ENCODE measurements at places on chromosomes 7 and 10.
A peak's percentile ranks its signal among the peaks of the same experiment; 100 is the strongest.

GRCh38 chr10:3527869-3528268 is 257.1 kb downstream of the KLF6 start:
- no peak for ATAC-seq

GRCh38 chr10:123942114-123942861 is 50.7 kb upstream of the CPXM2 start:
- ATAC-seq = no peak

- ATAC-seq = no peak
Observed at GRCh38 chr7:69243016-69243415, 355.3 kb upstream of the AUTS2 start.

- no peak for ATAC-seq
Observed at GRCh38 chr7:40239755-40240303, 105.0 kb downstream of the SUGCT start.

GRCh38 chr7:26360650-26361049 is 69.0 kb downstream of the SNX10 start:
- no peak for ATAC-seq

DNA sequence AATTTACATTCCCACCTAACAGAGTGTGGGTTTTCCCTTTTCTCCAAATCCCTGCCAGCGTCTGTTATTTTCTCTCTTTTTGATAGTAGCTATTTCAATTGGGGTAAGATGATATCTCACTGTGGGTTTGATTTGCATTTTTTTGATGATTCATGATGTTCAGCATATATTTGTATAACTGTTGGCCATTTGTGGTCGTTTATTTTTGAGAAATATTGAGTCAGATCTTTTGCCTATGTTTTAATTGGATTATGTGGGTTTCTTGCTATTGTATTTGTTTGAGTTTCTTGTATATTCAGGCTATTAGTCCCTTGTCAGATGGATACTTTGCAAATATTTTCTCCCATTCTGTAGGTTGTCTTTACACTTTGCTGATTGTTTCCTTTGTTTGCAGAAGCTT is 193.8 kb downstream of the ABCA13 start:
- no peak for ATAC-seq

GRCh38 chr10:96446966-96447596 is 66.6 kb downstream of the TLL2 start:
- ATAC-seq = no peak

GRCh38 chr10:102831322-102832071 is 5.7 kb downstream of the CYP17A1 start:
- no peak for ATAC-seq

DNA sequence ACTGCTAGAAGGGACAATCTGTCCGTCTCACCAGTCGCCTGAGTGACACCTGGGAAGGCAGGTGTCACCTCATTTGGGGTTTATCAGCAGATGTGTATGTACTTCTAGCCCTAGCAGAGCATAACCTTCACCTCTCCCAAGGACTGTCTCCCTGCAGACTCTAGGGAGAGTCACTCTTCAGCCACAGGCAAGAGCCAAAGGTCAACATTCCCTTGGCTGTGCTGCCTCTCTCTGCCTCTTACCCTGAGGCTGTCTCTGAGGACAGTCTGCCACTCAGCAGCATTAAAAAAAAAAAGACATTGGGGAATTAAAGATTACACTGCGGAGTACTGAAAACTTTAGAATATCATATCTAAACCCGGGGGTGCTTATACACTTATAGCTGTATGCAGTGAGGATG is 377.7 kb upstream of the FZD8 start:
- ATAC-seq = no peak

DNA sequence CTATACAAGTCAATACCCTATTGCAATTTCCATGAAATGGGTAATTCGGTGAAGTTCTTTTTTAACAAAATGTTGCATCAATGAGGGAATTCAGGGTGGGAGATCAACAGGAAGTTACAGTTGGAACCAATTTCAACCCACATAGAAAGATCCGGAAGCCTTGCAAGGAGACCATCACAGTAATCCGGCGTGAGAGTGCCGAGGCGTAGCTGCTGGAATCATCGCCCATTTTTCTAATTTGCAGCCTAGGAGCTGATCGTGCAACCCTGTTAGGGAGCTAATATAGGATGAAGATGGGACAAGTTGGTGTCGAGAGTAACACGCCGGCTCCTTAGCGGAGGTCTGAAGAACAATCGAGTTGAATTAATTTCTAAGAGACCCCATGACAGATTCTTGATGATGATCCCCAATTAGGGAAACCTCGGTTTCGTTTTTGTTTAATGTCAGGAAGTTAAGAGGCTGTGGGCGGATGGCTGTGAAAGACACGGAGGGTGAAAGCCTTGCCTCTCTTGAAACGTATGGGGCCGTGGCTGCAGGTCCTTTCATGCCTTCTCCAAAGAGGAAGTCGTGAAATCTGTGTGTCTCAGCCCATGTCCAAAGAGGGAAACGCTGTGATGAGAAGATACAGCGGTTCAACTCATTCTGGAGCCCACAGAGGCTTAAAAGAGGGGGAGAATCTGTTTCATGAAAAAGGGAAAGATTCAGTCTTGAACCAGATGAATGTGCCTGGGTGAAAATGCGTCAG is 51.2 kb upstream of the CARD11 start:
- ATAC-seq = no peak

- ATAC-seq = peak; percentile 68
Observed at GRCh38 chr10:22475651-22476600, 130.6 kb downstream of the SPAG6 start.

Measured in SK-N-SH treated with all-trans-retinoic acid at 6 μM for 48 hours (cell line).